Right renal cortex interstitium (tissue), 3 donors: ENCODE measurements at places on chromosomes 16 and 17. TPM values are rescaled to one million over a fixed set of nuclear protein-coding genes. Genes with fewer than 3 reads are reported as not detected.

DNA sequence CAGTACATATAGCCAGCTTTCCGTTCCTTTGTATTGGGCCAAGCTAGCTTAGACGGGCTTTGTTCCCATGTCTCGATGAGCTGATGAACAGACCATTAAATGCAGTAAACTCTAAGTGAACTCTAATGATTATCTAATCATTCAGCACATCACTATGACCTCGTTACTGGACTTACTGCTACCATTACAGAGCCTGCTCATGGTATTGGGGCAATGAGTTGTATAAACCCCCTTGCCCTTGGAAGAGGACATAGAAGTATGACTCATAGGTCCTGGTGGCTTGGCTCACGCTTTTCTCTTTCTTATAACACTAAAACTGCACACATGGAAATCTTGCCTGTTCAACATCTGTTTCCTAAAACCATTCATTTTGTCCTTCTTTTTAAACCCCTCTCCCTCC, 93.6 kb upstream of the DYNLRB2 start:
- no peak for DNase-seq

DNA sequence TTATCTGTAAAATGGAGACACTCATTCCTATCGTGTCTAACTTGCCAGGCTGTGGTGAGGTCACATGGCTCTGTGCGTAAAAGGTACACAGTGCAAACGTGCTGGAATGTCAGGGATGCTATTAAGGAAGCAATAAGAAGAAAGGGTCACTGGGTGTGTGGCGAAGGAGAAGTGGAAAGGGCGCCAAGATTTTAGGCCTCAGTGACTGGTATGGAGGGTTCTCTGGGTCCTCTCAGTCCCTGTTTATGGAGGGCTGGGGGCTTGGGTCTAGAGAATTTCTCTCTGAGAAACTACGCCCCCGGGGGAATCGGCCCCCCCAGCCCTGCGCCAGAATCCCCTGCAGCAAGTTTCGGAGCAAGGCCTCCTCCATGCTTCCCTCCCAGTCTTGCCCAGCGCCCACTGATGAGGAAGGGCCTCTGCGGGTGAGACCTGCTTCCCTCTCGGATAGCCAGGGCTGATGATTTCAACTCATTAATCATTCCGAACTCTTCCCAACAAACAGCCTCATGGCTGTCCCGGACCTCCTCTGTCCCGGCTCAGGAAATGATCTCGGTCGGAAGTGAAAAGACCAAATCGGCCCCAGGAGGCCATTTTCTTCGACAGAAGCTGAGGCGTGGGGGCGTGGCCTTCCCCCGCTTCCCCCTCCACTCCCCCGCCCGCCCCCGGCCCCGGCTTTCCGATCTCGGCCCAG, 1.2 kb upstream of the HEXIM1 start:
- no peak for DNase-seq

DNA sequence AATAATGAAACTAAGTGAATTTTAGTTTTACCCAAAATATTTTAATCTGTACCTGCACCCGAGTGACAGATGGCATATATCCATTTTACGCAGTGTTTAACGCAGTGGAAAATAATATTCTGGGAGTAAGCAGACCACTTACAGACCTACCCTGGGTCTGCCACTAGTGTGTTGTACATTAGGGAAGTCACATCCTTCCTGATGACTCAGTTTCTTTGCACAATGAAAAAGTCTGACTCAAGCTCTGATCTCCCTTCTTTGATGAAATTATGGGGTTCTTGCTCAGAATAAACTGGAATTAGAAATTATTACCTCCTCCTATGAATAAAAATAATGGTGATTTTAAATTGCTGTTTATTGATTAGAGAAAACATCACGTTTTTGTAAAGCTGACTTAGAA, 123.2 kb upstream of the AXIN2 start:
- no peak for DNase-seq

- no peak for DNase-seq
These were observed 98.6 kb upstream of the DNAH17 start for GRCh38 chr17:78675836-78676235.

GRCh38 chr16:55408661-55409060, 70.3 kb upstream of the MMP2 start:
- no peak for DNase-seq

DNA sequence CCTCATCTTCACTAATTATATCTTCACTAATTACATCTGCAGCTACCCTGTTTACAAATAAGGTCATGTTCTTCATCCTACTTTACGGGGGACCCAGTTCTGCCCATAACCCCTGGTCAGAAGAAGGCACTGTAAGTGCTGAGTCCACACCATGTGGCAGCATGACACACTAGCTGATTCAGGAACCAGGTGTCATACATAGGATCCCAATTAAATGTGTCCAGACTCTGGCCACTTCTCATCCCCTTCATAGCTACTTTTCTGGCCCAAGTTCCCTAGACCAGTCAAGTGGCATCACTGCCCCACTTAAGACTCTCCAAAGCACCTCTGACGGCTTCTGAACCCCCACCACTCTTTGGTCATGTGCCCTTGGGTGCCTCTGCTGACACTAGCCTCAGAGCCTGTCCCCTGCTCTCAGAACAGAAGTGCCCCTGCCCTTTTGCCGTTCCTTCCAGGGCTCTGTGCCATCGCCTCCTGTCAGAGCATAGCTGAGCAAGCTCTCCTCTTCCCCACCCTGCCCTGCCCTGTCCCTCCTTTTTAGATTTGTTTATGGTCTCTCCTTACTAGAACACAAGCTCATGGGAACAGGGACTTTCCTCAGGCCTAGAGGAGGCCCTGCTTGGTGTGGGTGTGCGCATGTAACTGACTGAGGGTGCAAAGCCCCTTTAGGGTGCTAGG, 61.1 kb downstream of the B9D1 start:
- no peak for DNase-seq

- no peak for DNase-seq
These were observed 77.4 kb downstream of the ANKFN1 start for GRCh38 chr17:56230660-56231059.

DNA sequence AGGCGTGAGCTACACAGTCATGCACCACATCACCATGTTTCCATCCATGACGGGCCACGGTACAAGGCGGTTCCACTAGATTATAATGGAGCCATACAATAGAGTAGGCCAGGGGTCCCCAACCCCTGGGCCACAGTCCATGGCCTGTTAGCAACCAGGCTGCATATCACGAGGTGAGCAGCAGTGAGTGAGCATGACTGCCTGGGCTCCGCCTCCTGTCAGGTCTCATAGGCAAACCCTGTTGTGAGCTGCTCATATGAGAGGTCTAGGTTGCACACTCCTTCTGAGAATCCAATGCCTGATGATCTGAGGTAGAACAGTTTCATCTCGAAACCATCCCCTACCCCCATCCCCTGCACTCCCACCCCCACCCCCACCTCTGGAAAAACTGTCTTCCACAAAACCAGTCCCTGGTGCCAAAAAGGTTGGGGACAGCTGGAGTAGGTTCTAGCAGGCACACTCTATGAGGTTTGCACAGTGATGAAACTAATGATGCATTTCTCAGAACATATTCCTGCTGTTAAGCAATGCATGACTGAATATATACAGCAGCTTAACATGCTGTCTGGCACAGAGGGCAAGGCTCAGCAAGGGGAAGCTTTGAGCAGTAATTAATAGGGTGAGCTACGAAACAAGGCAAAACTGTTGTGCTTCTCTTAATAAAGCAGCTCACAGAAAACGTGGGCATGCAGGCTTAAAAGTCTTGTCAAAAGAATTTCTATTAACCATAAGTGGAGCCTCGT, 108.0 kb downstream of the VPS53 start:
- DNase-seq = no peak

GRCh38 chr17:16100737-16101400, 101.2 kb downstream of the TTC19 start:
- DNase-seq = no peak

DNA sequence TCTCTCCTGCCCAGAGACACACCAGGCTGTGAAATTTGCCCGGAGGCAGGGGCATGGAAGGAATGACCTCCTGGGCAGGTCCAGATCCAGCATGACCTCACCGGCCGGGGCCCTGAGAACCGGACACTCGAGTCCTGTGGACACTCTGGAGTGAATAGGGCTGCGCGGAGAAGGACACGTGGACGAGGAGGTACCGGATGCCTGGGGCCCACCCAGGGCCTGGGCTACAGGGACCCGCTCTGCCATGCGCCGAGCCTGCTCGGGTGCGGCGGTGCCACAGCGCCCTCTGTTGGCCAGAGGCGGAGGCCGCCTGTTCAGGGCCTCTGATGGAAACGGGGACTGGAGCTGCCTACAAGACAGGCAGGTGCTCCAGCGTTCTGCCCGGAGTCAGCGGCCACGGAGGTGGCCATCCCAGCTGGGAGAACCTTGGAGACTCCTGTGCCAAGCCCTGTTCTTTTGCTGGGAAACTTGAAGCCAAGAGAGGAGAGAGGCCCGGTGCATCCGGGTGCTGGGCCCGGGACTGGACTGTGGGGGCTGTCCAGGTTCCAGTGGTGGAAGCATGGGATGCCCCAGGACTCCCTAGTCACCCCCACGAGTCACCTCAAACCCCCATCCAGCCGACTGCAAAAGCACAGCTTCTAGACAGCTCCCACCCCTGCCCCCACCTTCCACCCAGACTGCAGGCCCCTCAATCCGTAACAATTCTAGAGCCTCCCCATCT, 19.3 kb upstream of the NXPH3 start:
- no peak for DNase-seq

DNA sequence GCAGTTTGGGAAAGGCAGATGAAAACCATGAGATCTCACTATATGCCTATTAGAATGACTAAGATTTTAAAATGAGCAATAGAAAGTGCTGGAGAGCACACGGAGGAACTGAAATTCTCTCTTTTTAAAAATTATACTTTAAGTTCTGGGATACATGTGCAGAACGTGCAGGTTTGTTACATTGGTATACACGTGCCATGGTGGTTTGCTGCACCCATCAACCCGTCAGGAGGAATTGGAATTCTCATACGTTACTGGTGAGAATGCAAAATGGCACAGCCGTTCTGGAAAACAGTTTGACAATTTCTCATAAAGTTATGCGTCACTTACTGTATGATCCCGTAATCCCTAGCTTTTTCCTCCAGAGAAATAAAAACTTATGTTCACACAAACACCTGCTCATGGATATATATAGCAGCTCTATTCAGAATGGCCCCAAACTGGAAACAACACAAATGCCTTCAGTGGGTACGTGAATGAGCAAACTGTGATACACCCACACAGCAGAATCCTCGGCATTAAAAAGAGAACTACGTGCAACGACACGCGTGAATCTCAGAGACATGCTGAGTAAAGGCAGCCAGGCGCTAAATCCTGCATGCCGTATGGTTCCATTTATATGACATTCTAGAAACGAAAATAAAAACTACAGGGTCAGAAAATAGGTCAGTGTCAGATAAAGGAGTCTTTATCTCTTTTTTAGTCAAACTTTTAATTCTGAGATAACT, 11.8 kb downstream of the PIK3R6 start:
- no peak for DNase-seq

GRCh38 chr16:79823639-79824038, 223.1 kb upstream of the MAF start:
- DNase-seq = no peak

- DNase-seq = no peak
These were observed at the start of gene WFIKKN1 for GRCh38 chr16:630815-631405. Gene WFIKKN1, plus strand, starts transcription at chr16:630985. Its CDS starts 269 bp downstream, at chr16:631254.

DNA sequence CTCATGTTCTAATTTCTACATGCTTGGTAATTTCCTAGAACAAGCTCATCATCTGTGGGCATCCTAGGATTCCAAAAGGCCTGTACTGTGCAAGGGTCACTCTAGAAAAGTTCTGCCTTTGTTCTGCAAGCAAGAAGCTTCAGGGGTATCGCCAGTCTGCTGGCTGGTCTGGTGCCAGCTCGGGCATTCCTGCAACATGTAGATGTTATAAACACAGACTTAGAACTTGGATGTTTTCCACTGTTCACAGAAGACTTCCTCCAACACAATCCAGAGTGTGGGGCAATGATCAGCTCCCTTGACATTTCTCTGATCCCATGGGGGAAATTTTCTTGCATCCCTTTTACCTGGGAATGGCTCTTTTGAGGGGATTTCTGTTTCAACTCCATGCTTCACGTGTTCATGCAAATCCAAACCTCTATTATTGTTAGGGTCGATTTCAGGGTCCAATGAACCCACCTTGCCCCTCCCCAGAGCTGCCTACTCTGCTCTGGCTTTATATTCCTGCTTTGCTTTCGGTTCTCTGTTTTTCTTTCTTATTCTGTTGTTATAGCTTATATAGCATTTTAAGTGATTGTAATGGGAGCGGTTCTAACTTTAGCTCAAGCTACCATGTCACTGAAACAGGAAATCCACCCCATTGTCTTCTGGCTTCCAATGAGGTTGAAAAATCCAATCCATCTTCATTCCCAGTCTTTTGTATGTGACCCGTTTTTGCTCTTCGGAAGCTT, 25.3 kb downstream of the UBE2O start:
- DNase-seq = no peak

GRCh38 chr16:89410794-89411309, 79.5 kb downstream of the ANKRD11 start:
- DNase-seq = no peak

DNA sequence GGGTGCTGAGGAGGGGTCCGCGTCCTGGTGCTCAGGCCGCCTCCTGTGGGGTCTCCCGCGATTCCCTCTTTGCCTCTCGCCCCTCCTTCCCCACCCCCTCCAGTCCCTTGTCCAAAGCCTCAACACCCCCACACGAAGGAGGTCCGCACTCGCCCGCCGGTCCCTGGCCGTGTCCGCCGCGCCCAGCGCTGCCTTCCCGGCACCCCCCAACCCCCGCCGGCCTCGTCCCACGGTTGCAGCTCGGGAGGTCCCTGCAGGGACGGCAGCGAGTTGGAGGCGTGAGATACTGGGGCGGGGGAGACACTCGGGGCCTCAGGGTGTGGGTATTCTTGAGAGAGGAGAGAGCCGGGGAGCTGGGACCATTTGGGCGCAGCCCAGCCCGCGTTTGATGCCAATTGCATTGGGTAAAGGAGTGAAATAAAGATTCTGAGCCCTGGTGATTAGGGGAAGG, 468 bp downstream of the FLYWCH2 start:
- DNase-seq = no peak

GRCh38 chr16:86594721-86595120, 16.4 kb downstream of the FOXL1 start:
- DNase-seq = no peak

- no peak for DNase-seq
These were observed 40.3 kb upstream of the MRPS23 start for GRCh38 chr17:57889892-57890856.

CD79B gene
- polyA plus RNA-seq = 3.5 TPM

ABI3 gene
- polyA plus RNA-seq = 4.2 TPM

ALDH3A1 gene
- polyA plus RNA-seq = 0.82 TPM

TLCD2 gene
- 5.9 TPM for polyA plus RNA-seq

CEP131 gene
- 12.2 TPM for polyA plus RNA-seq

CCL17 gene
- polyA plus RNA-seq = not detected
